ENCODE measurements at places on chromosomes 3 and 15.
A peak's percentile ranks its signal among the peaks of the same experiment; 100 is the strongest.

- DNase-seq, result no peak
Observed at GRCh38 chr15:72584006-72584405, 70.5 kb upstream of the GOLGA6B start.

DNA sequence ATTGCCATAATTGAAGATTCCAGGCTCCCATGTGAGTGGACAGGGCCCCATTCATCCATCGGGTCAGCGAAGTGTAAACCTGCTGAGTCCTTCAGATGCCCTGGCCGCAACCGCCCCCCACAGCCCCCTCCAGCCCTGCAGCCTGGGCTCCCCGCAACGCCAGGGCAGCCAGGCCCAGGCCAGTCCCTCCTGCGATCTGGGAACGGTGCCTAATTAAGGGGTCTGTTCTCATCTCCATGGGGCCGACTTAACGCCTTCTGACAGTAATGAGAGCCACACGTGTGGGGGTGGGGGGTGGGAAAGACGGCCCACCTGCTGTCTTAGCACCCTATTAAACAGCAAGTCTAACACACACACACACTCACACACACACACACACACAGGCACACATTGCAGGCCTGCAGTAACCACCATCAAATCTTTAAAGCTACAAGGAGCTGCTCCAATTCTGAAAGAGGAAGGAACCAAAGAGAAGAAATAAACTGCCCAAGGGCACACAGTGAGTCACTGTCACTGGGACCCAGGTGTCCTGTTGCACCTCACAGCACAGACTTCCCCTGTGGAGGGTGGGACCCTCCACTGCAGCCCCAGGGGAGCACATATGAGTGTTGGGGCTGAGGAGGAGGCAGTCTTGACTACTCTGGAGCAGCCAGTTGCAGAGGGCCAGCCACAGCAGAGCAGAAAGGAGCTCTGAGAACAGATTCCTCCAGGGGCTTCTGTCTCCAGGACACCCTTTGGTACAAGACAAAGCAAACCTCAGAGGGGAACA, 31.8 kb upstream of the HES1 start:
- DNase-seq, result no peak

- DNase-seq, result no peak
Observed at GRCh38 chr3:170752571-170753155, 117.3 kb downstream of the RPL22L1 start.

DNA sequence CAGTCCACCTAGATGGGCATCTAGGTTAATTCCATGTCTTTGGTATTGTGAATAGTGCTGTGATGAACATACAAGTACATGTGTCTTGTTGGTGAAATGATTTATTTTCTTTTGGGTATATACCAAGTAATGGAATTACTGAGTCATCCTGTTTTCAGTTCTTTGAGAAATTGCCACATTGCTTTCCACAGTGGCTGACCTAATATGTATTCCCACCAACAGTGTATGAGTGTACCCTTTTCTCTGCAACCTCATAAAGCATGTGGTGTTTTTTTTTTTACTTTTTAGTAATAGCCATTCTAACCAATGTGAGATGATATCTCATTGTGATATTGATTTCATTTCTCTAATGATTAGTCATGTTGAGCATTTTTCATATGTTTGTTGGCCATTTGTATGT, 86.0 kb upstream of the NDN start:
- no peak for DNase-seq

DNA sequence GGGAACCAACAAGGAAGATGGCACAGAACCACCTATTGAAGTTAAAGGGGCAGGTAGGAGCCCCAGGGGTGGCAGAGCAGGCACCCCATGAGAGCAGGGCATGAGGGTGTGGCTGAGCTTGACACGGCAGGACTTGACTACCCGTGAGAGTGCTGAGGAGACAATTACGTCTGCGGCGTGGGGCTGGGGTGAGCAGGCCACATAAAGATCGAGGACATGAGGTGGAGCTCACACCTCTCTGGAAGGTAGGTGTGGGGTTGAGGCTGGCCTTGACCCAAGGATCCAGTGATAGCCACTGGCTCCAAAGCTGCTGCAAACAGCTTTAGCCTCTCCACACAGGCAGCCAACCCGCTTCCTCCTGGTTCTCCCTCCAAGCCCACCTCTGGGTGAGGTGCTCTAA, 64.5 kb downstream of the PCSK6 start:
- DNase-seq, result no peak

- no peak for DNase-seq
Observed at GRCh38 chr15:93570527-93570926, 481.5 kb upstream of the RGMA start.

- no peak for DNase-seq
Observed at GRCh38 chr3:62954580-62954979, 79.4 kb upstream of the CADPS start.

- no peak for DNase-seq
Observed at GRCh38 chr3:182455011-182455410, 338.3 kb upstream of the ATP11B start.

DNA sequence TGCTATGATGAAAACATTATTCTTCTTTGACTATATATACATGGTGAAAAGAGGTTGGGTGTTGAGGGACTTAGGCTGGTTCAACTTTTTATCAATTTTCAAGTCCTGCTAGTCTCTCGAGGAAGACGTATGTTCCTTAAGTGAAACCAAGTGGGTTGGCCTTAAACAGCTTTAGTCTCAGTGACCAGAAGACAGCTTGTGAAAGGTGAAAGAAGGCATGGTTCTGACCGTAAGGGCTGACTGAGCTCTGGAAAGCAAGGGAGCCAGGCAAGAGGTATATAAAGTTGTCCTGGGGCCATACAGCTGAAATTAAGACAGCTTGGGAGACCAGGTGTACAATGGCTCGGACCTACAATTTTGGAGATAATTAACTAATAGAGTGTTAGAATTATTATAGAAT, 128.9 kb upstream of the TP63 start:
- no peak for DNase-seq

DNA sequence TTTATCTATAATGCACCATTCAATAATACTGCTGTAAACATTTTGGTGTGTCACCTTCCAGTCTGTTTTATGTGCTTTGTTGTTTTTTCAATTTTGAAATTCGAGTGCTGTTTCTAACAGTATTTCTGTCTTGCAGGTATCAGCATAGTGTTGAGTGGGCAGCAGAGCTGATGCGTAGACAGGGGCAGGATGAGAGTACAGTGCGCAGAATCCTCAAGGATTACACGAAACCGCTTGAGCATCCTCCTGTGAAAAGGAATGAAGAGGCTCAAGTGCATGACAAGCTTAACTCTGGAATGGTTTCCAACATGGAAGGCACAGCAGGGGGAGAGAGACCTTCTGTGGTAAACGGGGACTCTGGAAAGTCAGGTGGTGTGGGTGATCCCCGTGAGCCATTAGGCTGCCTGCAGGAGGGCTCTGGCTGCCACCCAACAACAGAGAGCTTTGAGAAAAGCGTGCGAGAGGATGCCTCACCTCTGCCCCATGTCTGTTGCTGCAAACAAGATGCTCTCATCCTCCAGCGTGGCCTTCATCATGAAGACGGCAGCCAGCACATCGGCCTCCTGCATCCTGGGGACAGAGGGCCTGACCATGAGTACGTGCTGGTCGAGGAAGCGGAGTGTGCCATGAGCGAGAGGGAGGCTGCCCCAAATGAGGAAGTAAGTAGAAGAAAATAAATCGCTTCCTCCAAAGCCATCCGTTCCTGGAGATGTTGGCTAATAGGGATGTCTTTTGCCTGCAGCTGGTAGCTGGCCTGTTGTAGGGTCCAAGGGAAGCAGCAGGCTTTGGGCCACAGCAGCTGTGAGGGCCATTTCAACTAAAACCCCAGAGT, 19.1 kb downstream of the TSEN2 start:
- no peak for DNase-seq

DNA sequence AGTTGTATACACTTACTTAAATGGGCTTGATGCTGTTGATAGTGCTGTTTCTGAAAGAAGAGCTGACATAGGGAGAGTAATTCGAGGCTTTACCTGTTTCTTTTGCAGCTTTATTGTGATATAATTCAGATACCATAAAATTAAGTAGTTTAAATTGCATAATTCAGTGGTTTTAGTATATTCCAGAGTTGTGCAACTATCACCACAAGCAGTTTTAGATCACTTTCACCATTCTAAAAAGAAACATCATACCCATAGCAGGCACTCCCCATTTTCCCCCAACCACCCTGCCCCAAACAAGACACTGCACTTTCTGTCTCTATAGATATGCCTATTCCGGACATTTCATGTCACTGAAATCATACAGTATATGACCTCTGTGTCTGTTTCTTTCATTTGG, 98.5 kb downstream of the MTHFS start:
- no peak for DNase-seq

DNA sequence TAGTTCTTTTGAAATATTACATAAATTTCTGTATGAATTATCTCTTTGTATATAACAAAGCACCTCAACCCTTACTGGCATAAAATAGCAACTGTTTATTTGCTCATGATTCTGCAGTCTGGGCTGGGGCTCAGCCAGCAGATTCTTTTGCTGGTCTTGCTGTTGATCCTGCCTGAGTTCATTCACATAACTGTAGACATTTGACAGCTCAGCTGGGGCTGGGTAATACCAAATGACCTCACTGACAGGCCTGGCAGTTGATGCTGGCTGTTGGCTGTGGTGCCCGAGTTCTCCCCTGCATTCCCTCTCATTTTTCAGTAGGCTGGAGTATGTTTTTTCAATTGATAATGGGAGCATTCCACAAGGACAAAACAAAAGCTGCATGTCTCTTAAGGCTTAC, 449.9 kb upstream of the GOLIM4 start:
- no peak for DNase-seq

- no peak for DNase-seq
Observed at GRCh38 chr15:52220251-52220650, 29.1 kb upstream of the GNB5 start.

- DNase-seq, result no peak
Observed at GRCh38 chr15:71779073-71779797, 31.1 kb upstream of the NR2E3 start.

- no peak for DNase-seq
Observed at GRCh38 chr3:62210011-62210410, 163.3 kb downstream of the FEZF2 start.

DNA sequence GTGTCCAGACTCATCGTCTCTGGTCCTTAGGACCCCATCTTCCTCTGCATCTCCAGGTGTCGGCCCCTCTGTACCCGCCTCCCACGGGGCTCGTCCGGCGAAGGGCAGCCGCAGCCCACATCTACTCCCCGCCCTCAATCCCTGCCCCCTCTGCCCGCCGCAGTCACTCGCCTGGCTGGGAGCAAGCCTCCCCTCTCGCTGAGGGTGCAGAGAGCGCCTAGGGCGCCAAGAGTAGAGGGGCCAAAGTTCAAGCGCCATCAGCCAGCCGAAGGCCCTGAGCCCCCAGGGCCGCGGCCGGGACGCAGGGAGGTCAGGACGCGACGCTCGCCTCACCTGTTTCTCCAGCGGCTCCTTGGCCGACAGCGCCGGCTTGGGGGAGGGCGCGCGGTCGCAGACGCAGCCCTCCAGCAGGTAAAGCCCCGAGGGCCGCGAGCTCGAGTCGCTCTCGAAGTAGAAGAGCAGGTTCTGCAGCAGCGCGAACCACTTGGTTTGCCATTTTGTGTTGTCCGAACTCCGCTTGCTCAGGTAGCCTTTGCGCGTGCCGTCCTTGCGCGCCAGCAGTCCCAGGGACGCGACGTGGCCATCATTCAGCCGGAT, 592 bp downstream of the RASGRF1 start:
- peak; percentile 23 for DNase-seq

DNA sequence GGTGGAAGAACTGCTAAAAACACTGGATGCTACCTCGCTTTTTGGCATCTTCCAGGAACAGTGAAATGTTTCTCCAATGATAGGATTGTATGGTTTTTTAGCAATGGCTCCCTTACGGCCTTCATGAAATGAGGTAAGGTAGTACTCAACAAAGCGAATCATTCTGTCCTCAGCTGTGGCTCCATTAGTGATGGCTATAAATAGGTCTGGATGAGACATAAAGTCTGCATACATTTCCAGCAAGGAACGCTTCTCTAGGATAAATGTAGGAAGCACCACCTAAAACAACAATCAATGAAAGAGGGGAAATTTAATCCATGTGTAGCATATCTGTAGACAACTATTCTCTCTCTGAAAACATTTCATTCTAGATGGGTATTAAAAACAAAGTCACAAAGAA, 32.4 kb upstream of the SNX4 start:
- no peak for DNase-seq

DNA sequence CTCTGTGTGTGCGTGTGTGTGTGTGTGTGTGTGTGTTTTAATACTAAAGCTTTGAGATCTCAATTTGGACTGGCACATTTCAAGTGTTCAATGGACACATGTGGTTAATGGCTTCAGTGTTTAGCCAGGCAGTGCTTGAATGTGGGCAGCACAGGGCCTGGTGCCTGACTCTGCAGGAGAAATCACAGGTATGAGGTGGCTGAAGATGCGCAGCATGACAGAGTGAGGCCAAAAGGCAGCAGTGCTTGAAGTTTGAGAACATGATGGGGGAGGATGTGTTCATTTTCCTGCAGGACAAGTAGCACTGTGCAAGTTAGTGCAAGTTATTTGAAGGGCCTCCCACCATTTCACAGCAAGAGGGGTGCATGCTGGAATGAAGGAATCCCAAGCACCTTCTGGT, 620.5 kb upstream of the TBL1XR1 start:
- no peak for DNase-seq

DNA sequence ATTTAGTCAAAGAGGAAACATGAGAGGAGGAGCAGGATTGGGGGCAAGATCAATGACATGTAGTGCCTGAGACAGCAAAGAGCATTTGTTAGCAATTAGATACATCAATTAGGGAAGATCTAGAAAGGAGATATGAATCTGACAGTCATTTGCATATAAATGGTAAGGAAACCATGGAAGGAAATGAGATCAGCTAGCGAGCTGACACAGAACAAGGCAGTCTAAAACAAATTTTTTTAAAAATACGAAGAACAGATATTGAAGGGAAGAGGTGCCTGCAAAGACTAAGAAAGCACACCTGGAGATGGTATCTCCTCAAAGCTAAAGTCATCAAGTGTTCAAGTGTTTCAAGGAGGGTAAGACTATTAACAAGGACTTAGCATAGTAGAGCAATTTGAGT, 4.6 kb downstream of the EPM2AIP1 start:
- DNase-seq, result no peak

DNA sequence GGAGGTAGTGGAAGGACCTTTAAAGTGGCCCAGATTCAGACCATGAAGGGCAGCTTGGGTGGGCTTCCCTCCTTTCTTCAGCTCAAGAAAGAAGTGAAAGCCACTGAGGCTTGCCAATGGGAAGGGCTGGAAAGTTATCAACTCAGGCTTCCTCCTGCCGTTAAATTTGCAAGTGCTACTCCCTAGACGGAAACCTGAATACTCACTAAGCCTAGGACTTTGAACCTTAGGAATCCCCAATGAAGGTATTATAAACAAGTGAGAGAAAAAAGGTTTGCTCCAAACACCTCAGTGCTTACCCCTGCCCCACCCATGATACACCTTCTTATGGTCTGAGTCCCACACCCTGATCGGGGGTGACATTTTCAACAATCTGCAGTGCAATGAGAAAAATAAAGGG, 396.4 kb downstream of the SHQ1 start:
- peak; percentile 68 for DNase-seq

GRCh38 chr3:63933459-63933858, 21.3 kb upstream of the SCAANT1 start:
- no peak for DNase-seq

Measured in large intestine (tissue), 12 donors.